ENCODE measurements at places on chromosomes 6 and 20. TPM values are rescaled to one million over a fixed set of nuclear protein-coding genes. Genes with fewer than 3 reads are reported as not detected.

GRCh38 chr20:38844963-38845362 lies 39.5 kb downstream of the PPP1R16B start:
- H3K36me3 ChIP-seq, result no peaks in the 10 kb centered on the region
- no peak overlapping the region for H3K27ac ChIP-seq
- no peaks in the 10 kb centered on the region for H3K27me3 ChIP-seq
- DNase-seq, result no peak

DNA sequence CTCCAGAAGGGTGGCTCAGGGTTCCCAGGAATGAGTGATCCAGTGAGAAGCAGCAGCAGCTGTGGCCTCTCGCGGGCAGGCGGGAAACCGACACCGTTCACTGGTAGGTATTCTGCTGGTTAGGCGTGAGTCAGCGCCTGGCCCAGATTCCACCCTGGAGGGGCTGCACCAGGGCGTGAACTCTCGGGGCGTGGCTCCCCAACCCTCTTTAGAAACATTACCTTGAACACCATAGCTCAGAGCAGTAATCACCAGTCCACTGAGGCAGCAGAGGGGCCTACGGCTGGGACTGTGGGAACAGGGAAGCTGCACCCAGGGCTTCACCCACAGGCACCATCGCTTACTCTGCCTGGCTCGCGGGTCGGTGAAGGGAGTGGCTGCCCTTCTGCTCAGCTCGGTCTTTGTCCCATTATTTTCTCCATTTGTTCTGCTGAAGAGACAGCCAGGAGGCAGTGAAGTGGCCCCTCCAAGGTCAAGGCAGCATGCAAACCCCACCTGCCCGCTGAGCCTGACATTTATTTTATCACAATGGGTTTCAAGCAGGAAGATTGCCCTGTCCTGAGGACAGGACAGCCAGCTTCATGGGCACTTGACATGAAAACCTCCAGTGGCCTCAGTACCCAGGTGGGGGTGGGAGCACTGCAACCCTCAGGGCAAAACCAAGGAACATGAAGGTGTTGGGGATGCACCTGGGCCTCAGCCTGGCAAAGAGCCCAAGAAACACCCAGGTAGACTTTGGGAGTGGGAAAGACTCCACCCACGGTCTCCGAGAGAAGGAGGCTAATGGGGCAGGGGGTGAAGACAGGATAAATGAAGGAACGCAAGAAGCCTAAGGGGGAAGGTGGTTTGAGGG lies 51.0 kb upstream of the CD93 start:
- no peak for DNase-seq
- no peak overlapping the region for H3K27ac ChIP-seq
- peaks cover 3% of the 10 kb centered on the region for H3K4me1 ChIP-seq
- no peaks in the 10 kb centered on the region for H3K27me3 ChIP-seq
- H3K4me3 ChIP-seq, result no peak overlapping the region

DNA sequence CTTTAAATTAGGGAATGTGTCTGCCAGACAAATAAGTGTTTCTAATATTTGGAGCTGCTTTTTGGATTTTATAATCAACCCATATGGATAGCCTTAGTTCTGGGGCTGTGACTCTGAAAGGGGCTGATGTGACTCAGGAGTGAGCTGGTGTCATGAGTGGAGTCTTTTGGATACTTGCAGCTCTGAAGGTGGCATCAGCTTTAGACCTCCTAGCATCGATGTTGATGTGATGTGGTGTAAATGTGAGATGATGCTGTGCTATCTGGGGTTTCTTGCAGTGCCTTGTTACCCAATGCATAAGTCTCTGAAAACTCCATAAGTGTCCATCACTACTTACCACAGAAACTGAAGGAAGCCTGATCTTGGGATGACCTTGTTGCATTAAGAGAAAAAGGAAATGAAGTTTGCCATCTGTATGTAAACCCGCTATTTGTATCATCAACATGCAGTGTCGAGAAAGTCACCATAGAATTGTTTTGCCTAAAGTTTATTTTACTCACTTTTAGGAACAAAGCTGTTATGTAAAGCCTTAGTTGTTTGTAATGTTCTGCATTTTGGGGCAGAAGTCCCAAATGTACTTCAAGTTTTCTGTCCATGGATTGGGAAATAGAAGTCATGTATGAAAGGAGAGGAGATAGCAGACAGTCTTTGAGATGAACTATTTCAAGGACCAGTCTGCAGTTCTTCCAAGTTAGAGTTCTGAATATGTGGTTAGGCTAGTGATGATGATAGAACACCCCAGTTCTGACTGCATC lies 8.0 kb downstream of the FOXO3 start:
- no peak overlapping the region for H3K4me3 ChIP-seq
- no peak for DNase-seq
- H3K27me3 ChIP-seq, result peaks cover 18% of the 10 kb centered on the region
- no peak overlapping the region for H3K27ac ChIP-seq

DNA sequence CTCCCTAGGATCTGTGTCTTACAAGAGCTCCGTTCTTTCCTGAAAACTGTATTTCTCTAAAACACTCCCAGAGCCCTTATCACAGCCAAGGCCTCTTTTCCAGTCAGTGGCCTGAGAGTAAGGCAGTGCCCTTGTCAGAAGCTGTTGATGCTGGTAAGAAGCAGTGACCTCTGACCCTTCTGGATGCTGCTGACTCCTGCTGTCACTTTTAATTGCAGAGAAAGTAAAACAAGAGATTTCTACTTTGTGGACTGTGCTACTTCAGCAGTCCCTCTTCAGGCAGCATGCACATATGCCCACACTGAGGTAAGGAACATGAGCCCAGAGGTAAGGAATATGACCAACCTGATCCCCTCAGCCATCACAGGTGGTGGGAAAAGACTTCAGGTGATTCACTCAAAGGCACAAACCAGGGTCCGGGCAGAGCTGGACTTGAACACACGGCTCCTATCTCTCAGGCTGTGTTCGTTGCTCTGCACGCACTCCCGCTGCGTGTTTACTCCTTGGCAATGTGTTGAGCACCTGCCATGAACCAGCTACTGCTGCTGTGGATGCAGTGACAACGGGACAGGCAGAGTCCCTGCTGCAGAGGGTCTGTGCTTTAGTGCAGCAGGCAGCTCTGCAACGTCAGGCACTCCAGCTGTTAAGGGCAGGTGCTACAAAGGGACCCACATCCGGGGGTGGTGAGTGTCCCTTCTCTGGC lies 201.9 kb upstream of the CST7 start:
- peaks cover 8% of the 10 kb centered on the region for H3K4me1 ChIP-seq
- no peaks in the 10 kb centered on the region for H3K36me3 ChIP-seq
- DNase-seq, result peak; percentile 34
- H3K27me3 ChIP-seq, result no peaks in the 10 kb centered on the region

DNA sequence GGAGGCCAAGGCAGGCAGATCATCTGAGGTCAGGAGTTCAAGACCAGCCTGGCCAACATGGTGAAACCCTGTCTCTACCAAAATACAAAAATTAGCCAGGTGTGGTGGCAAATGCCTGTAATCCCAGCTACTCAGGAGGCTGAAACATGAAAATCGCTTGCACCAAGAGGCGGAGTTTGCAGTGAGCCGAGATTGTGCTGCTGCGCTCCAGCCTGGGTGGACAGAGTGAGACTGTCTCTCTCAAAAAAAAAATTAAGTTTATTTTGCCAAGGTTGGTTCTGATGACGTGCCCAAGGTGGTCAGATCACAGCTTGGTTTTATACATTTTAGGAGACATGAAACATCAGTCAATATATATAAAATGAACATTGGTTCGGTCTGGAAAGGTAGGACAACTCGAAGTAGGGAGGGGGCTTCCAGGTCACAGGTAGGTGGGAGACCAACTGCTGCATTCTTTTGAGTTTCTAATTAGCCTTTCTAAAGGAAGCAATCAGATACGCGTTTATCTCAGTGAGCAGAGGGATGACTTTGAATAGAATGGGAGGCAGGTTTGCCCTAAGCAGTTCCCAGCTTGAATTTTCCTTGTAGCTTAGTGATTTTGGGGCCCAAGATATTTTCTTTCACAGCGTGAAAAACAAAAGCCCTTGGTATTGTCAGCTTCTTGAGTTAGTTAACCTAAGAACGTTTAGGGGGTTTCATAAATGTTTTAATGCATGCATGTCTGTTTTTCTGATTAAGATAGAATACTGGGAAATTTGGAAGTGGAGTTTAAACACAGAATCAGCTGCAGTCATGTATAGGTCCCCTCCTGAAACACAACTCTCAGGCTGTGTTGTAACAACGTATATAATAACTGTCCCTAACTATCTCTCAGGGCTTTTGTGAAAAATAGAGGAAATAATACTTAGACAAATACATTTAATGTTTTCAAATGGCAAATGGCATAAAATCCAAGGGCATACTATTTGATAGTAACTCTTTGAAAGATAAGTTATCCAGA lies 16.7 kb downstream of the ACOT13 start:
- no peak for DNase-seq
- peaks cover 4% of the 10 kb centered on the region for H3K36me3 ChIP-seq
- H3K4me3 ChIP-seq, result no peak overlapping the region
- H3K4me1 ChIP-seq, result no peaks in the 10 kb centered on the region

GRCh38 chr6:119395192-119395591 lies 45.6 kb upstream of the MAN1A1 start:
- H3K36me3 ChIP-seq, result no peaks in the 10 kb centered on the region
- H3K4me1 ChIP-seq, result no peaks in the 10 kb centered on the region
- H3K27ac ChIP-seq, result no peak overlapping the region

- H3K27ac ChIP-seq, result peak overlapping the region; percentile 16
- H3K4me1 ChIP-seq, result peaks cover 42% of the 10 kb centered on the region
- H3K36me3 ChIP-seq, result no peaks in the 10 kb centered on the region
- no peak overlapping the region for H3K4me3 ChIP-seq
- no peak for DNase-seq
These were observed 7.5 kb downstream of the ZFAND3 start for GRCh38 chr6:37826993-37827392.

DNA sequence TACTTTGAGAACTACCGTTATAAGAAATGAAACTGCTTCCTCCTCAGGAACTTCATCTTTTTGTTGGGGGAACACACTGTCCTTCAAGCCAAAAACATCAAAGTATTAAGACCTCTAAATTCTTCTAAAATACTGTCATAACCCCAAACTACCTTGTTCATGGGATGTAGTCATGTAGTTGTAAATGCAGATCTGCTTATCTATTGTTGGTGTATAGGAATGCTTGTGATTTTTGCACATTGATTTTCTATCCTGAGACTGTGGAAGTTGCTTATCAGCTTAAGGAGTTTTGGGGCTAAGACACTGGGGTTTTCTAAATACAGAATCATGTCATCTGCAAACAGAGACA lies 282.9 kb upstream of the RUNX2 start:
- no peak for DNase-seq
- peaks cover 3% of the 10 kb centered on the region for H3K4me1 ChIP-seq
- no peak overlapping the region for H3K27ac ChIP-seq
- H3K27me3 ChIP-seq, result no peaks in the 10 kb centered on the region
- H3K36me3 ChIP-seq, result no peaks in the 10 kb centered on the region

GRCh38 chr6:89977808-89978748 lies 83.8 kb downstream of the GJA10 start:
- no peaks in the 10 kb centered on the region for H3K36me3 ChIP-seq
- H3K4me3 ChIP-seq, result no peak overlapping the region
- DNase-seq, result peak; percentile 72
- no peaks in the 10 kb centered on the region for H3K27me3 ChIP-seq

DNA sequence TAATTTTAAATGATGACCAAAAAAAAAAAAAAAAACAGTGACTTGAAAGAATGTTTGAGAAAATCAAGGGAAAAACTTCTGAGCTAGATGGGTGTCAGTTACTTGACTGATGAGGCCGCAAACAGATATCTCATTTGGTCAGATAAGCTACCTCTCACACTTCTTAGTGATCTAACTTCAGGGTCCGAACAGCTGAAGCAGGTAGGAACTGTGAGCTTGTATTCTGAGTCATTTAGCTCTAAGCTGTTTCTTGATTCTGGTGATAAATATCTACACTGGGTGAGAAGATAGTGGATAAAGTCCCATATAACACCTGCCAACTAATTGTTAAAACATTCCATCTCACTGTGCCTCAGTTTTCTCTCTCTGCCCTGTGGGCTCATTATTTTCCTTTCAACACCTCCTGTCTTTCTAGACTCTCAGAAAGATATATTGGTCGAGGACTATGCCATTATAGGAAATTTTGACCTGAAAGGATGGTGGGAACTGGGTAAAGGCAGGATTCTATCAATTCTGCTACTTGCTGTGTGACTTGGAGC lies 7.7 kb downstream of the KIF3B start:
- H3K27ac ChIP-seq, result no peak overlapping the region
- no peaks in the 10 kb centered on the region for H3K36me3 ChIP-seq
- H3K27me3 ChIP-seq, result no peaks in the 10 kb centered on the region

DNA sequence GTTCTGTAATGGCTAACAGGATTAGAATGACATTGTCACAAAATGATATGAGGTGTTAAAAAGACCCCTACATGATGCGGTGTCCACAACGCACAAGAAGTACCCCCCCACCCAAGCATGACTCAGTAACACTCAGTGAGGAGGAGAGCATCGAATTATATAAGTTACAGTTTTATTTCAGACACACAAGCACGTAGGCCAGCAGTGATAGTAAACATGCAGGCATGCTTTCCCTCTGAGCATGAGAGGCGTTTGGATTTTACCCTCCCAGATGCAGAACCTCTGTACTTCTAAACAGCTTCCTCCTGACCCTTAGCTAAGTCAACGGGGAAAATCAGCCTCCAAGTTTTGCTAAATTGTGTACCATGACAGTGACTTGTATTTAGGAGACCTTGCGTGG lies 23.9 kb downstream of the GNAS start:
- no peaks in the 10 kb centered on the region for H3K4me1 ChIP-seq
- no peaks in the 10 kb centered on the region for H3K27me3 ChIP-seq
- no peaks in the 10 kb centered on the region for H3K36me3 ChIP-seq
- no peak for DNase-seq

DNA sequence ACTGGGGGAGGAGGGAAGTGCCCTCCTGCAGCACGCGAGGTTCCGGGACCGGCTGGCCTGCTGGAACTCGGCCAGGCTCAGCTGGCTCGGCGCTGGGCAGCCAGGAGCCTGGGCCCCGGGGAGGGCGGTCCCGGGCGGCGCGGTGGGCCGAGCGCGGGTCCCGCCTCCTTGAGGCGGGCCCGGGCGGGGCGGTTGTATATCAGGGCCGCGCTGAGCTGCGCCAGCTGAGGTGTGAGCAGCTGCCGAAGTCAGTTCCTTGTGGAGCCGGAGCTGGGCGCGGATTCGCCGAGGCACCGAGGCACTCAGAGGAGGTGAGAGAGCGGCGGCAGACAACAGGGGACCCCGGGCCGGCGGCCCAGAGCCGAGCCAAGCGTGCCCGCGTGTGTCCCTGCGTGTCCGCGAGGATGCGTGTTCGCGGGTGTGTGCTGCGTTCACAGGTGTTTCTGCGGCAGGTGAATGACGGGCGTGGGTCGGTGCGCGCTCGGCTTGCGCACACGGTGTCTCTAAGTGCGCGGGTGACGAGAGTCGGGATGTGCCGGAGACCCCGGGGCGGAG lies at the start of gene CDKN1A:
TSS of gene CDKN1A (plus strand) at position 227 of the 555 bp plus-strand sequence. CDS start 5,388 bp downstream, outside the sequence.
- DNase-seq, result peak; percentile 95
- peaks cover 20% of the 10 kb centered on the region for H3K4me1 ChIP-seq
- H3K27me3 ChIP-seq, result peaks cover 11% of the 10 kb centered on the region
- peak within 1 kb of the TSS; percentile 40 for H3K4me3 ChIP-seq
- no peaks in the 10 kb centered on the region for H3K36me3 ChIP-seq

Gene RIPOR2
- 4.4 TPM for polyA plus RNA-seq

Gene CYP39A1
- polyA plus RNA-seq, result 3.4 TPM

Gene BPIFB2
- polyA plus RNA-seq, result not detected

Gene NKX2-4
- polyA plus RNA-seq, result not detected

Gene CST2
- not detected for polyA plus RNA-seq

Gene PLAGL1
- polyA plus RNA-seq, result 11.6 TPM

Gene GUCA1A
- polyA plus RNA-seq, result 0.75 TPM

Gene SYCP2L
- 0.51 TPM for polyA plus RNA-seq
